ENCODE measurements at places on chromosomes 4 and X.

DNA sequence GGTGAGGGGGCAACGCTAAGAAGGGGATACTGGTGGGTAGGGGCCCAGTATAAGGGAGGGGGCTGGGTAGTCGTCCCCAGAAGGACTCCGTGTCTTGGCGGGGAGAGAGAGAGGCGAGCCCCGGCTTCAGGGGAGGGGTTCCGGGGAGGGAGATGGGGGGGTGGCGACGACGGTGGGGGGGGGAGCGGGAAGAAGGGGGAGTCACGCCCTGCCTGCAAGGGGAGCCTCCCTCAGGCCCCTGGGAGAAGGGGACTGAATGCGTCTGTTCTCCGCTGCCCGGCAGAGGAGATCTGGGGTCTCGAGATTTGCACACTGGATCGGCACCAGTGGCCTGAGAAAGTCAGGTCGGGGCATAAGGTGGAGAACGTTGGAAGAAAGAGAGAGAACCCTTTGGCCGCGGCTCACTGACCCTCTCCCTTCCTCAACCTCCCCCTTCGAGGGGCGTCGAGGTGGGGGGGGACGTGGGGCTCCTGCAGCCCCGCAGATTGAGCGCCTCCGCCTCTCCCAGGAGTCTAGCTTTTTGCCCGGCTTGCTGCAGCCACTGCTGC is 609 bp upstream of the BCORL1 start:
- DNase-seq, result no peak

- DNase-seq, result no peak
Observed at GRCh38 chrX:257681-258289, 23.4 kb upstream of the PLCXD1 start.

GRCh38 chr4:94673961-94674360 is 83.8 kb upstream of the BMPR1B start:
- no peak for DNase-seq

- DNase-seq, result no peak
Observed at GRCh38 chr4:7537853-7538400, 103.2 kb upstream of the PSAPL1 start.

DNA sequence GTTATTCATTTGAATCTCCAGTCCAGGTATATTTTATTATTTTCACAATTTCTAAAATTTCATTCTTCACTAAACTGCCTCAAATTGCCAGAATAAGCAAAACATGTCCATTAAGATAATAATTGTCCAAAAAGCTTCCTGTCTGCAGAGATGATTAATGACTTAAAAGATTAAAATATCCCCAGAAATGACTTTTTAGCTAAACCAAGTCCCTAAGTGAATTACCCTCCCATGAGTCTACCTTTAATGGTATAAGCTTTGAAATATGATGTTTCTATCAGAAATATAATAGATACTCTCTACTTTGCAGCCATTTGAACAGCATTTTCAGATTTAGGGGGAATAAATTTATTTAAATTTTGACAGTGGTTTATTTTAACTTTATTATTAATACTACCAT is 289.2 kb upstream of the EMCN start:
- no peak for DNase-seq

- no peak for DNase-seq
Observed at GRCh38 chrX:40170830-40171512, 73.2 kb upstream of the BCOR start.

DNA sequence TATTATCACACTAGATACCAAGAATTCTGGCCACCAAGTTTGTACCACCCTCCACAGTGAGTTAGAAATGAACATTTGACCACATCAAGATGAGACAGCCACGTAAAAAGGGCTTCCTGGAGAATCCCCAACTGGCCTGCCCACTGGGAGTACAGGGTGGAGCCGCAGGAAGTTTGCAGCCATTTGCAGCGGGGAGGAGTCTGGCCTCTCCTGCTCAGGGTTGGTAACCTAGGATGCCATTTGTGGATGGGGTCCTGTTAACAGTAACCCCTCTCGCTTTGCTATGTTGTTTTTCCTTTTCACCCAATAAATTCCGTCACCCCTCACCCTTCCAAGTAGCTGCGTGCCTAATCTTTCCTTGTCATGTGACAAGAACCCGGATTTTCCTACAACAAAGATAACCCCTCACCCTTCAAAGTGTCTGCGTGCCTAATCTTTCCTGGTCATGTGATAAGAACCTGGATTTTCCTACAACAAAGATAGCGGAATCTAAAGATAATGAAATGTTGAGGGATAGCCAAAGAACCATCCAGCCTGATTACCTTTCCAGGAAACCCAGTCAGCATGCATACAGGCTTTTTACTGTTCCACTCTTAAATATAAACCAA is 245.4 kb downstream of the NAF1 start:
- no peak for DNase-seq
